RPMI7951 (cell line): ENCODE measurements at places on chromosomes 11 and 22. TPM values are rescaled to one million over a fixed set of nuclear protein-coding genes. Genes with fewer than 3 reads are reported as not detected.

GRCh38 chr22:46010207-46010867 is 33.4 kb upstream of the WNT7B start:
- DNase-seq = peak; percentile 72

DNA sequence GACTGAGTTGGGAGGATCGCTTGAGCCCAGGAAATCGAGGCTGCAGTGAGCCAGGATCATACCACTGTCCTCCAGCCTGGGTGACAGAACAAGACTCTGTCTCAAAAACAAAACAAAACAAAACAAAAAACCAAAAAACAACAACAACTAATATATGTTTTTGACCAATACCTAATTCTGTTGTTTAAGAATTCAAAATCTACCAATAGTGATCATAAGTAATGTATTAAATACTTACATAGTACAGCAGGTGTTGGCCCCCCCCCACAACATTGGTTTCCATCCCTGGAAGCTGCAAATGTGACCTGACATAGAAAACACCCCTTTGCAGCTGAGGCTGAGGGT is 74.7 kb downstream of the KCNQ1 start:
- no peak for DNase-seq

GRCh38 chr11:10379022-10379421 is 74.1 kb downstream of the ADM start:
- DNase-seq = no peak

GRCh38 chr11:102518296-102519094 is 12.1 kb downstream of the MMP7 start:
- DNase-seq = no peak

- DNase-seq = no peak
These were observed 167.3 kb downstream of the UVRAG start for GRCh38 chr11:75982309-75982708.

DNA sequence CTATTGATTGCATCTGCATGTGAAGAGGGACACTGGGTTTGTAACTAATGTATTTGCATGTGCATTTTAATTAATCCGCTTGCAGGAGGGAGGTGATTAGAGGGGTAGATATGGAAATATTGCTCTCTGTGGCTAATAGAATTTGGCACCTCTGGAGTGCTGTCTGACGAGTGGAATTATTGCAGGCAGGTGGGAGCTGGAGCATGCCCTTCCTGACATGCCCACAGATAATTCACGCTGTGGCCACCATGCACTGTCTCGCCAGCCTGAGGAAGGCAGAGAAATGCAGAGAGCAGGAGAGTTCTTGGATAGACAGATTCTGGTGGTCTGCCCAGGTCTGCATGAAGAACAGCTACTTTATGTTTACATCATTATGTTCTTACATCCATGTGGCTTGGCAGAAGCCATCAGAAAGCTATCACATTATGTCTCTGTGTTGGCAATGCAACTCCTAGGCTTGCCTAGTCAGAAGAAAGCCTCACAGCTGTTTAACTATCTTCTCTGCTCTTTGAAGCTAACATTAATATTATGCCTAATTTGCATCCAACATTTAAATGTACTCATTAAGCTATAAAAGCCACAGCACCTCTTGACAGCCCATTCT is 89.4 kb upstream of the DRD2 start:
- no peak for DNase-seq

DNA sequence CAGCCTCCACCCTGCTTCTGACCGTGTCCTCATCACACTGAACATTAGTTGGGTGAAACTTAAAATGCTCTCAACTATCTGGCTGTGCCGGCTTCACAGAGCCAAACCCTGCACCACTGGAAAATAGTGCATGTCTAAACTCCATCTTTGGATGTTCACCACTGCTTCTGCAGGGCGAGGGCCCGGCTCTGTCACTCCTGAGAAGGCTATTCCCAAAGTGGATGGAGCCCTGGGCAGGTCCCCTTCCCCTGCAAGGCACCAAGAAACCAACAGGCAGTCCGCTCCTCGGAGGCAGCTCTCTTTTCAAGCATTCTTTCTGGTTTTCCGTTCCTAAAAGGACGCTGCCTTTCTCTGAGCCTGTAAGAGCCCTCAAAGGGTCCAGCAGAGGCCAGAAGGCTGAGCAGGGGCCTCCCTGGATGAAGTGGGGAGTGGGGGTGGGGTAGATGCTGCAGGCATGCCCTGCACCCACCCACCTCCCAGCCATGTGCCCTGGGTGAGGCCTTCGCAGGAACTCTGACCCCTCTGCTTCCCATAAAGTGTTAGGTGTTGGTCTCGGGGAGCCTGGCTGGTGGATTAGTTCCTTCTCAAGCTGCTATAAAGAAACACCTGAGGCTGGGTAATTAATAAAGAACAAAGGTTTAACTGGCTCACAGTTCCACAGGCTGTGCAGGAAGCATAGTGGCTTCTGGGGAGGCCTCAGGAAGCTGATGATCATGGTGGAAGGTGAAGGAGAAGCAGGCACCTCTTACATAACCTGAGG is 23.3 kb downstream of the LINC01488 start:
- no peak for DNase-seq

- no peak for DNase-seq
These were observed 54.7 kb downstream of the SGSM3 start for GRCh38 chr22:40425082-40425481.

DNA sequence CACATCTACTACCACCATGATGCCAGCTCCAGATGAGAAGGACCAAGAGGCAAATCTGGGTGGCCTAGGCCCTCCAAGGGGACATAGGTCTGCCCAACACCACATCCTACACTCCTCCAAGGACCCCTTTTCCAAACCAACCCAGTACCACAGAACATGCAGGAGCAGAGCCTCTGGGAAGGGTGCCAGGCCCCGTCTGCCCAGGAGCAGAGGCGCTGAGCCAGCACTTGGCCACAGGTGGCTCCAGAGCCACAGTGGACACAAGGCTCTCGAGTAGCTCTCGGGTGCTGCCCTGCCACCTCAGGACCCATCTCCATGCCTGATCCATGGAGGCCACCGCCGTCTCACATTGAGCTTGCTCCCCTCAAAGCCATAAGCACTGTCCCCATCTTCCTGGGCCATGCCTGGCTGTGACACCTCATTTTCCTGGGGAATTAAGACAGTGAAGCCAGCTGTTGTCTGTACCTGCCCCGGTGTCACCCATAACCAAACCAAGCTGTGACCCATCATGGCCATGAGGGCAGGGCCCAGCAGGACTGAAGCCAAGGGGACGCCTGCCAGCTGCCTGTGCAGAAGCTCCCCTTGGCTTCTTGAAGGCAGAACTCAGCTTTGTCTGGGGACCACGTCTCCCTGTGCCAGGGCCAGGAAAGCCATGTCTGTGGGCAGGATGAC is 7.4 kb downstream of the MOB2 start:
- DNase-seq = no peak

GRCh38 chr11:76284161-76284560 is 77.9 kb upstream of the WNT11 start:
- no peak for DNase-seq

- DNase-seq = no peak
These were observed 49.4 kb upstream of the ELF5 start for GRCh38 chr11:34562976-34563375.

DNA sequence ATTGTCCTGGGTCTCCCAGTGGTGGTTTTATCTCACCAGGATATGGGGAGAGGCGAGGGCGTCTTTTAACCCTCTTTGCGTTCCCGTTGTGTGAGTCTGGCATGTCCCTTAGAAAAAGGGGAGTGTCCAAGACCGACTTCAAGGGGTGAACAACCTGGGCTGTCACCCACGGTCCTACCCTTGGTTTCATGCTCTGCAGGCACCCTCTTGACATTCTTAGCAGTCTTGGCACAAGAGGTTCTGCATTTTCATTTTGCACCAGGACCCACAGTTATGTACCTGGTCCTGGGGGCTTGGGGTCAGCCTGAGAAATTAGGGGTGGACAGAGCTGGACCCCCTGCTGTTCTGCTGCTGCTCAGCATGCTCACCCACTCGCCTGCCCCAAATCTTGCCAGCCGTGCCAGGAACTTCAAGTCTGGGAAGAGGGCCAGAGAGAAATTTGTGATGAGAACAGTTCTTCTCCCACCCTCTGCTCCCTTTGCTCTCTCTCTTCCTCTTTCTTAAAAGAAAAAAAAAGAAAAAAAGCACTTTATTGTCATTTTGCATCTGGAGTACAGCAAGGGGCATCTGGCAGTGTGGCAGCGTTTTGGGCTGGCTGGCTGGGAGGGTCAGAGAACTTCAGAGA is 471.2 kb downstream of the MIAT start:
- DNase-seq = no peak

- DNase-seq = no peak
These were observed 90.1 kb downstream of the TYR start for GRCh38 chr11:89267660-89268302.

DNA sequence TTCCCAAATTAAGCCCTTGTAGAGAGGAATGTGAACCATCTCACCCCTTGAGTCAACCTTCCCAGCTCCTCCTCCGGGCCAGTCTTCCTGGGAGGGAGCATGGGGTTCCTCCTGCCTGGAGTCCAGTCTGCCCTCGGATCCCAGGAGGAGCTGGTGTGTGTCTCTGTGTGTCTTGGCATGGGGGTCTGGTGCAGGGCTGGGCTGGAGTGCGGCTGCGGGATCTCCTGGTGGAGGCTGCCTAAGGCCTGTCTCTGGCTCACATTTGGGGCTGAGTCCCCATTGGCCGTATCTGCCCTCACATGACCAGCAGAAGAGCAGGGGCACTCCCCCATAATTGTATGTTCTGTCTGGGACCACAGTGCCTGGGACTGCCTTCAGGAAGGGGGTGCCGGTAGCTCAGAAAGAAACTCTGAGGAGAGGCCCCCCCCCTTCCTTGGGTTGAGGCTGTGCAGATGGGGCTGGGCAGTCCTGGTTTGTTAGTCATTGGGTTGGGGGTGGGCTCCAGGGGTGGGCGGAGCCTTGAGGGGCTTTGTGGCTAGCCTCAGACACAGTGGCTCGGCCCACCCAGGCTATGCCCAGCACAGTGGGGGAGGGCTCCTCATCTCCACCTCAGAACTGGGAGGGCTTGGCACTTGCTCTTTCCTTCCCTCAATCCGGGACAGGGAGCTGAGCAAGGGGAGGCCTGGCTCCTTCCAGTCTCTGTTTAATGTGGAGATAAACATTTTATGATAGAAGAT is 2.9 kb downstream of the C1QTNF5 start:
- peak; percentile 47 for DNase-seq

DNA sequence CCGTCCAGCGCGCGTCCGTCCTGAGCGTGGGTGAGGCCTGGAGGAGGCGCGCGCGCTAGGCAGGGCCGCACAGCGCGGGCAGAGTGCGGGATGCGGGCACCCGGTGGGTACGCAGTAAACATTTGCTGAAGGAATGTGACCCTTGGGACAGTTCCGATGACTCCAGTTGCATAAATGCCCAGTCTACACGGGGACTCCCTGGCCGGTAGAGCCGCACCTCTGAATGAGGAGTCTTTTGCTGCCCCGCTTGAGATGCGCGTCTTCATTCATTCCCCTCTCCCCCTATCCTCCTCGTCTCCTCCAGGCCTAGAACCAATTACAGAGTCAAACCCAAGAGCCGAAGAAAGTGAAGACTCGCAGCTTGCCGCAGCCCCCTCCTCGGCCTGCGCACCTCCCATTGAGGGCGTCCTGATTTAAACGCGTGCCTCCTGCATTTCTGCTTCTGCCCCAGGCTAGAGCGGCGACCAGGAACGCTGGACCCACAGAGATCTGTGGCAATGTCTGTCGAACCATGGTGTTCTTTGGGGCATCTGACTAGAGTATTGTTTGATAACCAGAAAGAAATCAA is 729 bp upstream of the CHKB start:
- no peak for DNase-seq

DNA sequence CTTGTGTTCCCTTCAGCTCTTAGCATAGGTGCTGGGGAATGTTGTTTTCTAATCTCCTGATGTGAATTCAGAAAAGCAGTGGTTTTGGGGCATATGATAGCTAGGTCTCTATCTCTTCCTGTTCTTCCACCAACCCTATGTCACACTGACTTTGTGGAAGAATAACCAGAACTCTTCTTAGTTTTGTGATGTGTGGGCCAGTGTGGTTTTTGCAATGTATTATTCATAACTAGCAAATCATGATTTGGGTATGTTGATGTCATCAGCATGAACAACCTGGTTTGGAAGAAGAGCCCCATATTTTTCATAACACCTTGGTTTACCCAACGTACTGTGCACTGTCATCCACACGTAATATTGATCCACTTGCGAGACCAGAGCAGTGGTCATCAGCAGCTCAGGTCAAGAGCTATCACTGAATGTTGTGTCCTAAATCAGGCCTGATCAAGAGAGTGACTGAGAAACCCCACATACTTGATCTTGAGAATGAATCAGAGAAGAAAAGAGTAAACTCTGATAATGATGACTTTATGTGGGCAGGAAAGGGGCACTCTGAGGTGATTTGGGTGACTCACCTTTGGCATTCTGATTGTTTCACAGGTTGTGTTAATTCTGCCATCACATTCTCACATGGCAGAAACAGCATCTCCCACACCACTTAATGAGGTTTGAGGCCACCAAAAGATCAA is 19.4 kb upstream of the MS4A6E start:
- no peak for DNase-seq

- DNase-seq = peak; percentile 10
These were observed 1.1 kb upstream of the OR52N2 start for GRCh38 chr11:5807580-5807979.

DNA sequence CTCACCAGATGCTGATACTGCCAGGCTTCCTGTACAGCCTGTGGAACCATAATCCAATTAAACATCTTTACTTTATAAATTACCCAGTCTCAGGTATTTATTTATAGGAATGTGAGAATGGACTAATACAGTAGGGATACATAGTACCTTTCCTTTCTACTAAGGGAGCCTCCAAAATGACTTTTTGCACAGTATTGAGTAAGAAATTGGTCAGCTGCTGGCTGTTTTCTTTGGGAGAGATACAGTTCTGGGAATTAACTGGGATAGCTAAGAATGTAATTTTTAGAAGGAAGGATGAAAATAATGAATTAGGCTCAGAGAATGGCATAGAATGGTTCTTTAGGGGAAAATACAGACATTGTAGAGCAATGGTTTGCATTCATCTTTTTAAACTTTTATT is 426.0 kb upstream of the DDI1 start:
- DNase-seq = no peak

GRCh38 chr11:119804698-119805097 is 75.7 kb upstream of the NECTIN1 start:
- no peak for DNase-seq

DNA sequence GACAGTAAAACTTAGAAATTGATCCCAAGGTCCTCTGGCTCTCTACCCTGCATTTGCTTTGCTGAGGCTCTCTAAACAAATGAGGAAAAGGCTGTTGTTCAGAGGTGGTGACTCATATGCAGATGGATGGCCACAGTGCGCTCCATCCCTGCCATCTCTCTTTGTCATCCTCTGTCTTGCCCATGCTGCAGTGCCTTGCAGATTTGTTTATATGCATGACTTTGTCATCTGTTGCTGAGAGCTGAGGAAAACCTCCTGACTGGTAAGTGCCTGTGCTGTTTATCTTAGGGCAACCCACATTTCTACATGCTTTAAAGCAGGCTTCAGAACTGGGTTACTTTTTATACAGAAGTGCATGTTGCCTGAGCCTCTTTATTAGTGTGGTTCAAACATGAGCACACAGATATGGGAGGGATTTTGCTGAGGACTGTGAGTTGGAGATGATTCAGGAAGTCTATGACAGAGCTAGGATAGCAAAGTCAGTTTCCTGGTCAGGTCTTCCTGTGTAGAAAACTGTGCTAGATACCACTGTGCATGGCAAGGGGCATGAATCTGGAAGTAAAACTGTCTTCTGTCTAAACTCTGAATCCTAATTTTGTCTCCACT is 57.4 kb downstream of the JAM3 start:
- DNase-seq = peak; percentile 92

Gene BRD1
- total RNA-seq = 7.2 and 8.2 TPM in 2 replicates

Gene PAMR1
- total RNA-seq = under 0.01 and 0.24 TPM in 2 replicates

Gene TBX1
- total RNA-seq = not detected in 2 replicates

Gene VPREB1
- total RNA-seq = not detected in 2 replicates

Gene AIP
- 106 and 114 TPM in 2 replicates for total RNA-seq

Gene OR6T1
- not detected in 2 replicates for total RNA-seq

Gene MS4A6A
- total RNA-seq = not detected in 2 replicates

Gene TMEM151A
- 0.39 TPM in 1 of 2 replicates, not detected in the other for total RNA-seq

Gene ACRV1
- 0.59 TPM in 1 of 2 replicates, not detected in the other for total RNA-seq

Gene TRIM21
- 19.0 and 20.2 TPM in 2 replicates for total RNA-seq

Gene SCGB1C1
- not detected in 2 replicates for total RNA-seq
